ENCODE measurements at places on chromosomes 3 and 15.

DNA sequence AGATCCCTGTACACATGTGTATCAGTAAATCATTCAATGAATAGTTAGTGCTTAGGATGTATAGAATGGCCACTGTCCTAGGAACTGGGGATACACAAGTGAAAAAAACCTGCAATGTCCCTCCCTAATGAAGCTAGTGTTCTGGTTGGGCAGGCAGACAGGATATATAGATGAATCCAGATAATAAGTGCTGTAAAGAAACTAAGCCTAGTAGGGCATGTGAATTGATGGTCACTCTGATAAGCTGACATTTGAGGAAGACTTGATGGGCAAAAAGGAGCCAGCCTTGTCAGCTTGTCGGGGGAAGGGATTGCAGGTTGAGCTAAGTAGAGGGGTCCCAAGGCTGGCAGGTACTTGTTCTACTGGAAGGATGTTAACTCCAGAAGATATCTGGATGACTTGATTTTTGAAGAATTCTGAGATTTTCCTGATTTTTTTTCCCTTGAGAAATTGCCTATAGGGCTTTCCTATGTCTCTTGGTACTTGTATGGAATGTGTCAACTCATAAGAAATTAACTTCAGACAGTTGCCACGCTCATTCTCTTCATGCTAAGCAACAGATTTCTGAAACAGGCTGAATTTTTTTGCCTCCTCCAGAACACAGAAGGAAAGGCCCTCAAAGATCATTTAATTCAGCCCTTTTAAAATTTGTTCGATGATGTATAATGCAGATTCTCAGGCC is 6.3 kb upstream of the KIF23 start:
- H3K4me3 ChIP-seq, result no peak overlapping the region
- H3K27me3 ChIP-seq, result no peaks in the 10 kb centered on the region
- peaks cover 1% of the 10 kb centered on the region for H3K4me1 ChIP-seq
- DNase-seq, result peak; percentile 40
- H3K27ac ChIP-seq, result no peak overlapping the region

- H3K4me3 ChIP-seq, result no peak overlapping the region
- no peaks in the 10 kb centered on the region for H3K4me1 ChIP-seq
- H3K36me3 ChIP-seq, result no peaks in the 10 kb centered on the region
- H3K27me3 ChIP-seq, result no peaks in the 10 kb centered on the region
- H3K27ac ChIP-seq, result no peak overlapping the region
Measured at GRCh38 chr3:107670986-107671385, 148.2 kb downstream of the BBX start.

- H3K27me3 ChIP-seq, result no peaks in the 10 kb centered on the region
- H3K36me3 ChIP-seq, result no peaks in the 10 kb centered on the region
- DNase-seq, result no peak
- no peaks in the 10 kb centered on the region for H3K4me1 ChIP-seq
- H3K4me3 ChIP-seq, result no peak overlapping the region
Measured at GRCh38 chr3:26838026-26838425, 215.5 kb downstream of the LRRC3B start.

GRCh38 chr3:70824078-70824477 is 511.6 kb upstream of the MDFIC2 start:
- H3K4me3 ChIP-seq, result no peak overlapping the region
- no peak overlapping the region for H3K27ac ChIP-seq
- H3K4me1 ChIP-seq, result no peaks in the 10 kb centered on the region
- H3K27me3 ChIP-seq, result no peaks in the 10 kb centered on the region
- H3K36me3 ChIP-seq, result no peaks in the 10 kb centered on the region

DNA sequence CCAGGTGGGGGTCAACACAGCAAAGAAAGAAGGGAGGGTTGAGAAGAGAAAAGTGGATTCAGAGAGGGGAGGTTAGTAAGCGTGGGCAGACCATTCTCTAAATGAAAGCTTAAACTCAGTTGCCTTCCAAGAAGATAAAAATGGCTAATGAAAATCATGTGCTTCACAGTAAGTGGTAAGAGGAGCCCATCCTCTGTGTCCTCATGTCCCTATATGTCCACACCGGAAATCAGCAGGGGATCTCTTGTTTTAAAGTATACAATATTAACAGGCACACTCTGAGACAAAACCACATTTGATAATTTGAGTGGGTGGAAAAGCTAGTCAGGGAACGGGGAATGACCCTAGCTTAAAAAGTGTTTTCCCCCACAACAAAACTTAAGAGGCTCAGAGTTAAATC is 4.4 kb upstream of the FOXP1 start:
- no peaks in the 10 kb centered on the region for H3K36me3 ChIP-seq
- peaks cover 4% of the 10 kb centered on the region for H3K4me1 ChIP-seq
- no peak for DNase-seq

DNA sequence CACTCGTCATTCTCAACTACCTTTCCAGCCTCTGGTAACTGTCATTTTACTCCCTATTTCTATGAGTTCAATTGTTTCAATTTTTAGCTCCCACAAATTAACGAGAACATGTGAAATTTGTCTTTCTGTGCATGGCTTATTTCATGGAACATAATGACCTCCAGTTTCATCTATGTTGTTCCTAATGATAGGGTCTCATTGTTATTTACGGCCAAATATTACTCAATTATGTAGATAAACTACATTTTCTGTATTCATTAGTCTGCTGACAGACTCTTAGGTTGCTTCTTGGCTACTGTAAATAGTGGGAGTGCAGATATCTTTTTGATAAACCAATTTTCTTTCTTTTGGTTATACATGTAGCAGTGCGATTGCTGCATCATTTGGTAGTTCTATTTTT is 374.9 kb upstream of the ROBO1 start:
- no peaks in the 10 kb centered on the region for H3K4me1 ChIP-seq
- no peak for DNase-seq
- H3K27ac ChIP-seq, result no peak overlapping the region
- no peak overlapping the region for H3K4me3 ChIP-seq
- no peaks in the 10 kb centered on the region for H3K27me3 ChIP-seq
